ENCODE measurements at places on chromosomes 4 and X.

GRCh38 chrX:1483843-1484637, 31.3 kb upstream of the ASMTL start:
- DNase-seq = no peak

DNA sequence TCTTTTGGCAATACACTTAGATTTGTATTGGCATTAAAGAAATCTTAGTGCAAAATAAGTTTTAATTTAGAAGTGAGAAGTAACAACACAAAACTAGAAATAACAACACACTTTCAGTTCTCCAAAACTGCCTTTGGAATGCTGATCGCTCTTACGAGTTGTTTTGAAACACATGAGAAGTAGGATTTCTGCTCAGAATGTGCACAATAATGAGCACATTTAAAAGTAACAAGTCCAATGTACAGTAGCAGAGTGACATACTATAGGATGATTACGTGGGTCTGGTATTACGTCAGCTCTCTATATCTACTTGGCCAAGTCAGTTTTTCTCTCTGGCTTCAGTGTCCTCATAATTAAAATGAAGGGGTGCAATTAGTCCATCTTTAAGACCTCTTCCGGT, 164.8 kb downstream of the CHM start:
- no peak for DNase-seq

DNA sequence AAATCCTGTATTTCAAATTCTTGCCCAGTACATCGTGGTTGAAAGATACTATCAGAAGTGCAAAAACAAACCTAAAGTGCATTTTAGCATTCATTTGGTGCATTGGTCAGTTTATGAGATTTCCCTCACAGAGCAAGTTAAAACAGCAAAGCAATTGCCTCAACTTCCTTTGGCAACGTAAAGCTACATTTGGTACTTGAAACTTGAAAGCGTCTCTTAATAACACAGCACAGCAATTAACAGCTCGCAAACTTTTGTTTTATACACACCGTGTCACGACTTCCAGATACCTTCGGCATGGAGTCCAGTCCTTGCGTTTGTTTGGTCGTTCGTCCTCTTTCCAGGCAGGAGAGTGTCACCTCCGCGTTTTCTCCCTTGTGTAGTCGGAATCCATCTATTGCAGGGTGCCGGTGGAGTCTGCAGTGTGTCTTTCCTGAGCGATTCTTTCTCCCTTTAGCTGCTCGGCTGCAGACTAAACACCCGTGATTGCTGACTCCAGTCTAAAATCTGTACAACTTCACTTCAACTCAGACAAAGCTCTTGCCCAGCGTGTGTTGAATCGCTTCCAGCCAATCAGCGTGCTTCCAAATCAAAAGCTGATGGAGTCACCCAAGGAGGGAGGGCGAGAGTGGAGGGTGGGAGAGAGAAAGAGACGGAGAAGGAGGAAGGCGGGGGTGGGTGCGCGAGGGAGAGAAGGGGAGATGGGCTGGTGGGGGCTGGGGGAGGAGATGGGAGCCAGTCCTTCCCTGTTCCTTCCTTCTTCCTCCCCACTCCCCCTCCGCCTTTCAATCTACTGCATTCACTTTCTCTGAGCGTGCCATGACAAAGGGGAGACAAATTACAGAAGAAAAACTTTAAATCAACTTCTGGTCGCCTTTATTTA, at the start of gene PCDH18:
TSS of gene PCDH18 (minus strand) at position 509 of the 883 bp plus-strand sequence. CDS start at position 103, 406 bp downstream.
- peak; percentile 30 for DNase-seq

GRCh38 chr4:94507281-94507680, 55.5 kb downstream of the PDLIM5 start:
- no peak for DNase-seq

DNA sequence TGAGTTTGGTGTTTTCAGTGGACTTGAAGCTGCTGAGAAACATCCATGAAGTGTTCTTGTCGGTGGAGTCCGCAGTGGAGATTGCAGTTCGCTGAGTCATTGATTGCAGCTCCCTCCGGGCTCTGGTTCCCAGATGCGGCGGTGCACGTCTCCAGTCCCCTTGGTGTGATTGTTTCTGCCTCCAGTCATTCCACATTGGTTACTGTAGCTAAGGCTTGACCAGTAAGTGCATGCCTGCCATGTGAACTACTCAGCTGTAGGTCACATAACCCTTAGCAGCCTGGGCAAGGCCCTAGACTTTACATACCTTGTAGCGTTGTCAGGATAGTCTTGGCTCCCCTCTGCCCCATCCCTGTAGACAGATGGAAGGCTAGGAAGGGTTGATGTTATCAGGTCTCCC, 53.8 kb upstream of the CLCN4 start:
- no peak for DNase-seq

DNA sequence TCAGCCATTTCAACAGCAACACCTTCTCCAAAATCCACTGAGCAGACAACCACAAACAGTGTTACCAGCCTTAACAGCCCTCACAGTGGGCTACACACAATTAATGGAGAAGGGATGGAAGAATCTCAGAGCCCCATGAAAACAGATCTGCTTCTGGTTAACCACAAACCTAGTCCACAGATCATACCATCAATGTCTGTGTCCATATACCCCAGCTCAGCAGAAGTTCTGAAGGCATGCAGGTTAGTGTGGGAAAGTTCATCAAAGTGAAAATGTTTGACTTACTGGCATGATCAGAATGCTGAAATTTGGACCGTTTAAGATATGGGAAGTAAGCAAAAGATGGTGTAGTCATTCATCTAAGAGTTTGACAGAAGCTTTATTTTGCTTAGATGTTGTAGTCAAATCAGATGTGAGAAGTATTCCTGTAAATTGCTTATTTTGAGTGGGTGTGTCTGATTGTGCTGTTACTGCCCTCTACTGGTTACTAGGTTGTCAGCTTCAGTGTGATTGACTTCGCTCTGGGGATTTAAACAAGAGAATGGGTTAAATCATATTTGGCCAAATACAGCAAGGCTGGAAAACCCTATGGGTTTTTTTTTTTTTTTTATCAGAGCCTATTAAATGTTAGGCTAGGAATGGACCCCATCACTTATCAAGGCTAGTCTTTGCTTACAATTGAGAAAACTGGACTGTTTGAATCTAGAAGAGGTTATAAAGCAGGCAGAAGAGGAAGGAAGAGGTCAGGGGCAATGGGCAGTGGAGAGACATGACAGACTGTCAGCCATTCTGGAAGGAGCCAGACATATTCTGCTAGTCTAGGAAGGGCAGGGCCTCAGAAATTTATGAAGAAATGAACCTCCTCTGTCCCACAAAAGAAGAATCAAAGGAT, 130.3 kb downstream of the DIPK2B start:
- peak; percentile 47 for DNase-seq

All from NCI-H460 (cell line).